ENCODE measurements at places on chromosomes 2 and 18.

GRCh38 chr2:11853197-11853588 is 106.8 kb downstream of the LPIN1 start:
- no peaks in the 10 kb centered on the region for H3K4me1 ChIP-seq
- no peaks in the 10 kb centered on the region for H3K36me3 ChIP-seq
- no peak overlapping the region for H3K4me3 ChIP-seq
- no peaks in the 10 kb centered on the region for H3K27me3 ChIP-seq
- no peak for DNase-seq
- H3K27ac ChIP-seq = no peak overlapping the region

DNA sequence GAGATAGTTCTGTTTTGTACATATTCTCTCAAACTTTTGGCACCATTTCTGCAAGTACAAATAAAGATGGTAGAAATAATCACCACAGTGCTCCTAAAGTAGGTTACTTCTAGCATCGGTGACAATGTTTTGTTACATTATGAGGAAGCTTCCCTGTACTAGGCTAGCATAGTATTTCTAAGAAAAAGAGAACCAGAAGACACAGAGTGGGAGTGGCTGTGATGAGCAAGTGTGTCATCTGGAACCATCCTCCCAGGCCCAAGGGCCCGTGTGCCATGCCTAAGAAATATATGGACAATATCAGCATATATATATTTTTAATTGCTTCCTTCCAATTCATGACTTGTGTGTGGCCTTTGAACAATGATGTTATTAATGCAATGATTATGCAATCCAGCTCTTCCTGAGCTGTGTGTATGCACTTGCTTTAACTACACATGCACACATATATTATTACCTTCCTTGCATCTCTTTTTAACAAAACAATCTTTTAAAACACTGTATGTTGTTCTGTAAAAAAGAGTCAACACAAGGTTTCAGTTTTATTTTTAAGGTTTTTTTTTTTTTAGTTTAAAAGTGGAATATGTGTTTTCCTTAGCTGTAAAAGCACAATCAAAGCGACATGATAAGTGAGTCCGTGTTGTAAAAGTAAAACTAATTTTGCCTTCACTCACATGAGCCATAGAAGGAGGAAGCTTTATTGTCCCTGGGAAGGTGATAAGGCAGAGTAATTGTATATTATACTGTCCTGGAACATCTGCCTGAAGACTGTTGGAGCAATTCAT is 303.9 kb downstream of the ZNF407 start:
- H3K27me3 ChIP-seq = no peaks in the 10 kb centered on the region
- H3K4me1 ChIP-seq = peaks cover 14% of the 10 kb centered on the region
- H3K36me3 ChIP-seq = no peaks in the 10 kb centered on the region
- H3K27ac ChIP-seq = no peak overlapping the region
- DNase-seq = no peak
- no peak overlapping the region for H3K4me3 ChIP-seq

GRCh38 chr2:236558993-236559978 is 10.3 kb upstream of the ACKR3 start:
- peak overlapping the region; percentile 61 for H3K27ac ChIP-seq
- no peak overlapping the region for H3K4me3 ChIP-seq
- H3K4me1 ChIP-seq = no peaks in the 10 kb centered on the region
- no peaks in the 10 kb centered on the region for H3K27me3 ChIP-seq
- DNase-seq = no peak

DNA sequence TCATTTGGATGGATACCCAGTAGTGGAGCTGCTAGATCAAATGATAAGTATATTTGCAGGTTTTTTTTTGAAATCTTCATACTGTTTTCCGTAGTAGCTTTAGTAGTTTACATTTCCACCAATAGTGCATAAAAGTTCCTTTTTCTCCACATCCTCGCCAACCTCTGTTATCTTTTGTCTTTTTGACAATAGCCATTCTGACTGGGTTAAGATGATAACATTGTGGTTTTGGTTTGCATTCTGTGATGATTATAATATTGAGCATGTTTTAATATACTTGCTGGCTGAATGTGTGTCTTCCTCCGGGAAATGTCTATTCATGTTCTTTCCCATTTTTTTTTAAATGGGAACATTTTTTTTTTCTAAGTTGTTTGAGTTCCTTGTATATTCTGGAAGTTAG is 260.0 kb downstream of the GULP1 start:
- H3K4me3 ChIP-seq = no peak overlapping the region
- no peaks in the 10 kb centered on the region for H3K27me3 ChIP-seq
- DNase-seq = no peak
- no peak overlapping the region for H3K27ac ChIP-seq
- H3K36me3 ChIP-seq = no peaks in the 10 kb centered on the region
